ENCODE measurements at places on chromosomes 3 and 15.

DNA sequence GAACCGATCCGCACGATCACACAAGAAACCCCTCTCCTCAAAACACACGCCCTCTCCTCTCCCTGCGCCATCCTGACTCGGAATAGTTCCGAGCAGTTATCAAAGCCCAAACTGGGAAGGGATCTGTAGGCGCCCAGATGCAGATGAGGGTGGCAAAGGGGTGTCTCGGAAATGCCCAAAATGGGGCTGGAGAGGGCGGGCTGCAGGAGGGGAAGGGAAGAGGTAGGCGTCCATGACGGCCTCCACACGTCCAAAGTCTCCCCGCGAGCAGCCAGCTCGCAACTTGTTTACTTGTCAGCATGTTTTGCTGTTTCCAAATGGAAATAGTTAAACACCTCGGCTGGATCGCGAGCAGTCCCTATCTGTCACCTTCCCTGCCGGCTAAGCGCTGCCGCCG is 1.5 kb downstream of the NTRK3 start:
- no peak for ATAC-seq

DNA sequence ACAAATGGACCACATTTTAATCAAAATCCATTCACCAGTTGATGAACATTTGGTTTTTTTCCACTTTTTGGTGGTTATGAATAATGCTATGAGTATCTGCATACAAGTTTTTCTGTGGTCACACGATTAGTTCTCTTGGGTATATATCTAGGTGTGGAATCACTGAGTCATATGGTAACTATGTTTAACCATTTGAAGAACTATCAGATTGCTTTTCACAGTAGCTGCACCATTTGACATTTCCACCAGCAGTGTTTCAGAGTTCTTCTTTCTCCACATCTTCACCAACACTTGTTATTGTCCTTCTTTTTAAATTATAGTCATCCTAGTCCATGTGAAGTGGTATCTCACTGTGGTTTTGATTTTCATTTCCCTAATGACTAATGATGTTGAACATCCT is 33.3 kb upstream of the ATG7 start:
- peak; percentile 69 for ATAC-seq

DNA sequence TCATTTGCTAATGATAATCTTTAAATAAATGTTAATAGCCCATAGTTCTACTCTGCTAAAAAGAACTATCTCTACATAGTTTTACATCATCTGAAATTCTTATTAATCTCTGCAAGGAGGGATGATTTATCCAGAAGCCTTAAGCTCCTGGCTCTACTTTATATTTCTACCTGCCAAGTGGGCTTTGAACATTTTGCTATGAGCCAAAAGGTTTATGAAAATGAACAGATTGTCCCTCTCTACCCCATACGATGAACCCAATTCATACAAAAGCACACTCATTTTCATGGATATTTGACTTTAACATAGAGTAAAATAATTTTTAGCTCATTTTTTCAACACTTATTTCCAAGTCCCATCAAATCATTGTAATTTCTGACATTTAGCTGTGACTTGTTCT is 611.0 kb downstream of the NSUN3 start:
- no peak for ATAC-seq

- no peak for ATAC-seq
Observed at GRCh38 chr3:16658004-16658924, 53.0 kb upstream of the DAZL start.

DNA sequence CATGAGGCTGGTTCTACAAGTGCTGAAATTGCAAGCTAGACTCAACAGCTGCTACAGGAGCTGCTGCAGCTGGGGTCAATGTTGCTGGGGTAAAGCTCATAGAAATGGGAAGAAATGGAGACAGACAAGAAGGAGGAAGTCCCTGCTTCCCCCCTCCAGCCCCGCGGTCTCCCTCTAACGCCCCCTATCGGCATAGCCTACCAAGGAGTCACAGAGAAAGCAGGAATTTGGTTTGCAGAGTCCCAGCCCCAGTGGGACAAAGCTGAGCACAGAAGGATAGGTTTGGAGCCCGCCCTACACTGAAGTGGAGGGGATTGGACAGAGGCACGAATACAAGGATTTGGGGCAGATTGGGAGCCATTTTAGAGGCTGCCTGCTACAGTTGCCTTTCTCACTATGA is 176.9 kb upstream of the ANKRD28 start:
- ATAC-seq: no peak

- ATAC-seq: no peak
Observed at GRCh38 chr3:101217472-101218245, 102.7 kb downstream of the IMPG2 start.

DNA sequence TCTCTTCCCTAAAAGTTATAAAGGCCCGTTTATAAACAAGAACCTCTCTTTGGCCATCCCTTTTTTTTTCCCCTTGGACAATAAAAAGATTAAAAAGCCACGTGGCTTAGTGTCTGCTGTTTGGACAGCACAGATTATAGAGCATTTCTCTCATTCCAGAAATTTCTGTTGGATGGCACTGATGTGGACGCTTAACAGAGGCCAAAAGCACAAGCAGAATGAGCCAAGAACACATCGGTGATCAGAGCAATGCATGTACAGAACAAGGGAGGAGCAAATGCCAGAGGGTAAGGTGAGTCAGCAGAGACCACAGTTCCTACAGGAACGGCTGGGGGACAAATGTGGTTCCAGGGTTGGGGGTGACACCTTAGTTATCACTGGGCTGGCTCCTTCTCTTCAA is 30.3 kb upstream of the CTNNB1 start:
- ATAC-seq: no peak

GRCh38 chr15:96345560-96346399 is 15.3 kb downstream of the NR2F2 start:
- ATAC-seq: peak; percentile 87

- ATAC-seq: peak; percentile 58
Observed at GRCh38 chr3:125079675-125080045, 23.9 kb upstream of the HEG1 start.

- no peak for ATAC-seq
Observed at GRCh38 chr3:183328823-183329222, 75.8 kb downstream of the B3GNT5 start.

DNA sequence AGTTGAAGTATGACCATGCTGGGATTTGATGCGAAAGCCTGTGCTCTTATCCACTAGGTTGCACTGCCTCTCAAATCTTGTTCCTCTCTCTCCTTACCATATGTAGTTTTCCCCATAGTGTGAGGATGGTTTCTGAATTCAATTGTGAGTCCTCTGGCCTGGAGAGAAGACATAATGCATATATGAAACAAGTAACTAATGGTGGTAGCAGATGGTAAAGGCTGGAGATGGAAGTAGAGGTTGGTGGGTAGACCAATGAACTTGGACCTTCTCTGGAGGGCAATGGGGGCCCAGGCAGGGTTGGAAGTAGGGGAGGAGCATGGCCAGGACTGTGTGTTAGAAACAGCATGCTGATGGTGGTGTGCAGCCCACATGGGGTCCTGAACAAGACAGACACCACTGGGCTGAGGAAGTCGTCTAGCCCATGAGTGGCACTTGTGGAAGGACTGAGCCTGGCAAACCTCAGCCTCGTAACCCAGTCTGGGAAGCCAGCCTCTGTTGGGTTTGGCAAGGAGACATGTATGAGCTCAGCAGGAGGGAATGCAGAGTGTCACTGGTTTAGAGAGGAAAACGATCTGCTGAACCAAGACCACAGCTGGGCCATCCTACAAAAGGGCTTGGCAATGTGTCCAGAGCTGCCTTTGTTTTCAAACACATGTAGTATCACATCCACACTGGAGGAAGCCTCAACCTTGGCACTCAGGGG is 18.5 kb upstream of the LMCD1 start:
- peak; percentile 98 for ATAC-seq

- ATAC-seq: no peak
Observed at GRCh38 chr3:139285691-139286090, 58.1 kb upstream of the MRPS22 start.

GRCh38 chr3:52771334-52771681 is 568 bp upstream of the NEK4 start:
- peak; percentile 10 for ATAC-seq

- ATAC-seq: no peak
Observed at GRCh38 chr3:48962340-48962739, 27.7 kb upstream of the P4HTM start.

- no peak for ATAC-seq
Observed at GRCh38 chr3:11575677-11576076, 68.0 kb downstream of the VGLL4 start.

DNA sequence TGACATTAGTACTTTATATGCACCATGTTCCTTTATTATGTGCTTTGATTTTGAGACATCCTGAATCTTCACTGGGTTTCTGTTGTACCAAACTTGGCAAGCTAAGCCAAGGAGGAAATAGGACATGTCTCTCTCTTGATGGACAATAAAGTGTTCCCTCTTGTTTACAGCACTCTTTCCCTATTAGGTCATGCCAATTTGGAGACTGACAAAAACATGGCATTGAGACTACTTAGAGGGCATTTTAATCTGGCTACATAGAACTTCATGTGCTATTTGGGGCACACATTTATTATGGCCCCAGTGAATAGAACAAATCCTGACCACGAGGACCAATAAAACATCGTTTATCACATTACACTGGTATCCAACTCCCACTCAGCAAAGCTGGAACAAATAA is 85.3 kb upstream of the TNFSF10 start:
- no peak for ATAC-seq

DNA sequence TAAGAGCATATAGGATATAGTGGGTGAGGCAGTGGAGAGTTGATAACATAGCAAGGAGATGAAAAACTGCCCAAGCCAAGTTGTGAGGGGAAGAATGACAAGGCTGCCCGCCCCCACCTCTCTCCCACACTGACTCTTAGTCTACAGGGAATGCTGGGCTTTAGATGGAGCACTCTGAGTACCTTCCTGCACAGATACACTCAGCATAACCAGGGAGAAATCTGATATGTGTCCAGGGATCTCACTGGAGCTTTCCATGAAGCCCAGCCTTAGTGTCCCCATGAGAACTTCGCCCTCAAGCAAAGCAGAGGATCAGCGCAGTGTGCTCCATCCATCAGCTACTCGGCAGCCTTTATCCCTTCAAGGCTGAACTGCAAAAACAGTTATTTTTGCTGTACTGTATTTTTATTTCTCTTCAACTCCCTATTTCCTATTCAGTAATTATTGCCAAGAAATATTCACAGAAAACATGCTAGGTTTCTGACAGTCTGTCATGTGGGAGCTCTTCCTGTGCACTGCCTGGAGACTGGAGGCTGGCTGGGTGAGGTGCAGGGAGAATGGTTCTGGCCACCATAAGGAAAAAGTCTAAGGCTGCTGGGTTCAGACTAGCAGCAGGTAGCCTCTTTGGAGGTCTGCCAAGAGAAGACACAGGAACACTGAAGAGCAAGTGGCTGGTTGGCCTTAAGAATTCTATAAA is 475.2 kb upstream of the PPP2R3A start:
- no peak for ATAC-seq

DNA sequence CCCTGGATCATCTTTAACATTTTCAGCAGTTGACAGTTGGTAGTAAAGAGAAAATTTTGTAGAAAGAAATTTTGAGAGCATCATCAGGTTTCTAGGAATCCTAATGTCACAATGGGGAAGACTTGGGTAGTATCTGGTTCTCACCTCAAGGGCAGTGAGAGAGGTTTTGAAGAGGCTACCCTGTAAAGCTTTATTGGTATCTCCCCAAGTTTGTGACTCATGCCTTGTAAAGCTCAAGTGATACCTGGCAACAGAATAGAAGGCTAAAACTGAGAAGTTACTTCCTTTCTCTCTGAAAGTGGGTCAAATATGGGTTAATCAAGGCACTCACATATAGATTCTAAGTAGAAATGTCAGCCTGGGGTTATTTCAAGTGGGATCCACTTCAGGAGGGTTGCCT is 196.4 kb downstream of the SUCNR1 start:
- no peak for ATAC-seq

DNA sequence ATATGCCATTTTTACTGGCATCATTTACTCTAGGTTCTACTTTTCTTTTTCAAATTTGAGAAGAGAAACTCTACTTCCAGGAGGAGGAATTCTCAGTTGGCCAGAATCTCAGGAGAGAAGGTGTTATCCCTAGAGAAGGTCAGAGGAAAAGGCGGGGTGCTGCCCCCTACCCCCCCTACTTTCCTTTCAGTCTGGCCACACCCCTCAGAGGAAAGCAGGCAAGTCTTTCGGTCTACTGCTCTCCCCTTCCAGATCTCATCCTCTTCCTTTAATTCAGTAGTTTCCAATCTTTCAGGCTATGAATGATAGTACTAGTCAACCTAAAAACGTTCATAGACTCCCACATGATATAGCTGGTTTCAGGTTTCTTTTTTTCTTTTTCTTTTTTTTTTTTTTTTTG is 366.5 kb upstream of the TBL1XR1 start:
- ATAC-seq: no peak

DNA sequence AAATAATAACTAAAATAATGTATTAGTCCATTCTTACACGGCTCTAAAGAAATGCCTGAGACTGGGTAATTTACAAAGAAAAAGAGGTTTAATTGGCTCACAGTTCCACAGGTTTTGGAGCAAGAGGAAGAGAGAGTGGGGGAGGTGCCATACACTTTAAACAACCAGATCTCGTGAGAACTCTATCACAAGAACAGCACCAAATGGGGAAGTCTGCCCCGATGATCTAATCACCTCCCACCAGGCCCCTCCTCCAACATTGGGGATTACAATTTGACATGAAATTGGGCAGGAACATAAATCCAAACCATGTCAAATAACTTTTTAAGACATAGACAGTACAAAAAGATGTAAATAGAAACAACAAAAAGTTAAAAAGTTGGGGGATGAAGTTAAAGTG is 63.2 kb downstream of the ILDR1 start:
- ATAC-seq: no peak

GRCh38 chr15:56150204-56150603 is 93.5 kb downstream of the RFX7 start:
- ATAC-seq: no peak

GRCh38 chr3:25938566-25939325 is 148.9 kb downstream of the OXSM start:
- no peak for ATAC-seq

- no peak for ATAC-seq
Observed at GRCh38 chr3:46477756-46478155, 13.1 kb upstream of the LTF start.

GRCh38 chr15:47746516-47746915 is 29.2 kb downstream of the SEMA6D start:
- no peak for ATAC-seq

GRCh38 chr3:128572644-128573105 is 77.9 kb downstream of the RPN1 start:
- ATAC-seq: peak; percentile 73

DNA sequence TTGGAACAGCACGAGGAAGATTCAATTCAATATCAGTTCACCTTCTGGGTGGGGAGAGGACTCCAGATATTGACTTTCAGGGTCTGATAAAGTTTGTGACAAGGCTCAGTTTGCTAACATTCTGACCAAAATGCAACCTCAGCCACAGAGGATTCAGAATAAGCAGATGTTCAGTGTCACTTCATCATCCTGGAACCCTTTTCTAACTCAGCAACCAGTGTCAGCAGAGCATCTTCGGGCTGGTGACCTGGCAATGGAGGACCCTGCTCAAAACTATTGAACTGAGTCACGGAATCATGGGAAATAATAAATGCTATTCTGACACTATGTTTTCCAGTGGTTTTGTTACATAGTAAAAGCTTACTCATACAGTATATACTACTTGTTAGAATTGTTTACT is 433.4 kb upstream of the CFAP20DC start:
- ATAC-seq: no peak
